ENCODE measurements at places on chromosomes 13 and 19.

DNA sequence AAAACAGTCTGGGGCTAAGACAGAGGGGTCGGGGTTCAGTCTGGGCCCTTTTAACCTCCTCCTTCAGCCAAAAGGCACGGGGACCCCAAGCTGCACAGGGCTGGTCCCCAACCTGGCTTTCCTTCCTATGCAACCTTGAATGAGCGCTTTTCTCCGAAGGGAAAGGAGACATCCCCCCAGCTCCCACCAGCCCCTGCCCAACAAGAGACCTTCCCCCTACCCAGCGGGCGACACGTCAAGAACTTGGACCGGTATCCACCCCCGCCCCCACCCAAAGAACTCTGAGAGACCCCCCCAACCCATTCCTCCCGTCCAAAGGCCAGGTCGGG is 35.0 kb upstream of the NANOS3 start:
- no peak for DNase-seq

DNA sequence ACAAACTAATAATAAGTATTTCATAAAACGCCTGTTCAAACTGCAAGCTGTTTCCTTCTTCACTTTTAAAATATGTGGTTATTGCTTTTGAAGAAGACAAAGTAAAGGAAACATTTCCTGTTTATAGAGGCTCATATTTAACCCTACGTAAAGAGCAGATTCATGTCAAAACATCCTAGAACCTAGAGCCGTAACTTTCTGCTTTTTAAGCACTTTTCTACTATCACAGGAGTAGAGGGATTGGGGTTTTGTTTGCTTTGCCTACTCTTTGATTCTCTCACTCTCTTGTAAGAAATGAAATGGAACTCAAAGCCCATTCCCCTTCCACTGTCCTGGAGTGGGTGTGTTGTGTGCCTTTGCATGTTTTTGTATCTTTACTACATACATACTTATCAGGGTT is 54.0 kb upstream of the GPR183 start:
- DNase-seq: no peak

- DNase-seq: no peak
These were observed 110.5 kb downstream of the COG6 start for GRCh38 chr13:39765801-39766463.

DNA sequence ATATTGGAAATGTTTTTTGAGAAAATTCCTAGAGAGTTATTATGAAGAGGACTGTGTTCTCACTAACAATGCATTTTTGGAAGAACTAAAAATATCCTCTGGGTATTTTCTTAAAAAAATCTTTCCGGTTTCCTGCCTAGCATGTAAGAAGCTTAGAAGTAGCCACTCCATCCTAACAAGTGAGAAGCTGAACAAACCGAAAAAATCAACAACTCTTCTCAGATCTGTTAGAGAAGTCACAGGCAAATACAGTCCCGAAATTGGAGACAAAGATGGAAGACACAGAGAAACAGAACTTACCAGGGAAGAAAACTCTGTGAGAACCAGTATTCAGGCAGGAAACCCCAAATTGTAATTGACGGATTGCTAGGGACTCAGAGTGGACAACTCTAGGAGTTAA is 173.0 kb downstream of the KLF12 start:
- DNase-seq: no peak

GRCh38 chr13:46622630-46623256 is 69.8 kb downstream of the LRCH1 start:
- DNase-seq: no peak

- DNase-seq: no peak
These were observed 49.9 kb downstream of the TBC1D4 start for GRCh38 chr13:75432045-75432444.

DNA sequence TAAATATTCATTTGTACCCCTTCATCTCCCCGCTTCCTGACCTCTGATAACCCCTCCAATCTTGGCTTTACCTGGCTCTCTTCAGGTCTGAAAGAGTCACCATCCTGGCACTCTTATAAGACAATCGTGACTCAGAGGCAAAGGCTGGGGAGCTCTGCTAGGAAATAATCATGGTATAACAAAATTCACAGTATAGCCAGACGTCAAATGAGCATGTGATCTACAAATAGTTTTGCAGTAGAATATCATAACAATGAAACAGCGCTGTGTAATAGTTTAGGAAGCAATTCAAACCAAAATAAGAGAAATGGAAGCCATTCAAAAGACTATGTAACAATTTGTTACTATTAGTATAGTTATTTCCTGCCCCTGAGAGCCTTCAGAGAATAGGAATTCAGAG is 34.2 kb downstream of the RXFP2 start:
- no peak for DNase-seq

DNA sequence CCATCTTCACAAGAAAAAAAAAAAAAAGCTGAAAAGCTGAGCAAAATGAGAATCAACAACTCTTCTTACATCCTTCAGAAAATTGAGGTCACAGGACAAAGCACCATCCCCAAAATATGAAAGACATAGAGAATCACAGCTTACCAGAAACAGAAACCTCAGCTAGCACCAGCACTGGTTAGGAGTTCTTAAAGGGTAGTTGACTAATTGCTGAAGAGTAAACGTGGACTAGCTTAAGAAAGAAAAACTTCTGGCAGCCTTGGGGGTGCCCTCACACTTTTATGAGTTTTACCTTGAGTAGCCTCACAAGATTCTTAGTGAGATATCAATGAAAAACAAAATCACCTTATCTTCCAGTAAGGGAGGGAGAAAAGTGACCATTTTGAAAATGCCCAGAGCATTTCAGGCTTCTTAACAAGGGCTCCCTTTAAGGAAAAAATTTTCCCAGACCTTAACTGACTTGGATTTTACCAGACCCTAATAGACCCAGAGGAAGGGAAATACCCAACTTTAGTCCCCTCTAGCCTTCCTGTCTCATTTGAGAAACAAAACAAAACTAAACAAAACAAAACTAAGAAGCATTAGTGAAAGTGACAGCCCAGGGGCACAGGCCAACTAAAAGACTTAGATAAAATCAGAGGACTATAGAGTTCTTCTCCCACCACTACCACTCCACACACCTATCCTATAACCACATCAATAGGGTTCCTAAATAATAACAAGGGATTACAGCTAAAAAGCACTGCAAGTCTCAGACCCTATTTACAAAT is 888.6 kb downstream of the DIAPH3 start:
- no peak for DNase-seq

DNA sequence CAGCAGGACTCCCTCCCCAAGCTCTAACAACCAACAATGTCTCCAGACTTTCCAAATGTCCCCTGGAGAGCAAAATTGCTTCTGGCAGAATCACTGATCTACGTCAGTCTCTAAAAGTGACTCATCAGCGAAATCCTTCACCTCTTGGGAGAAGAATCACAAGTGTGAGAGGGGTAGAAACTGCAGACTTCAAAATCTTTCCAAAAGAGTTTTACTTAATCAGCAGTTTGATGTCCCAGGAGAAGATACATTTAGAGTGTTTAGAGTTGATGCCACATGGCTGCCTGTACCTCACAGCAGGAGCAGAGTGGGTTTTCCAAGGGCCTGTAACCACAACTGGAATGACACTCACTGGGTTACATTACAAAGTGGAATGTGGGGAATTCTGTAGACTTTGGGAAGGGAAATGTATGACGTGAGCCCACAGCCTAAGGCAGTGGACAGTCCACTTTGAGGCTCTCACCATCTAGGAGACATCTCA is 6.2 kb upstream of the CEACAM5 start:
- no peak for DNase-seq

GRCh38 chr13:98598043-98598442 is 21.1 kb upstream of the STK24 start:
- no peak for DNase-seq

DNA sequence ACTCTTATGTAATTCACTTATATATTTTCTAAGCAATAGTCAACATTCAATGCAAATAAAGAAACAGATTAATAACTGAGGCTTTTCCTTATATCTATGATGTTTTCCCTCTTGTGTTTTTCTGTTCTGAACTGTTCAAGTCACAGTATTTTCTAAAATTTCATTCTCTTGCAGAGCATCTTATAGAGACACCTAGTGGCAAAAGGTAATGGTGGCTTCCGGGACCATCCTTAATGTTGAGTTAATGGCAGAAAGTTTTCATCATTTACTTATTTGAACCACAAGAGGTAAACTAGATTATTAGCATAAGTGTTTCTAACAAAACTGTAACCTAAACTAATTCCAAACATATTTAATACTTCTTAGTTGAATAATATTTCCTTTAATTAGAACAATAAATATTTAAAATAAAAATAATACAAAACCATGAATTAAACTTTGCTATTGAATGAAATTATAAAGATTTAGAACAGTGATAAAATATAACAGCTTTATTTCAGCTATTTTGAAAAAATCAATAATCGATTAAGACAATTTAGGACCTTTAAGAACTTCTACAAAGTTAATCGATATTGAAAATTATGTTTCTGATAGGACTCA is 1.7 kb upstream of the SLITRK5 start:
- no peak for DNase-seq

DNA sequence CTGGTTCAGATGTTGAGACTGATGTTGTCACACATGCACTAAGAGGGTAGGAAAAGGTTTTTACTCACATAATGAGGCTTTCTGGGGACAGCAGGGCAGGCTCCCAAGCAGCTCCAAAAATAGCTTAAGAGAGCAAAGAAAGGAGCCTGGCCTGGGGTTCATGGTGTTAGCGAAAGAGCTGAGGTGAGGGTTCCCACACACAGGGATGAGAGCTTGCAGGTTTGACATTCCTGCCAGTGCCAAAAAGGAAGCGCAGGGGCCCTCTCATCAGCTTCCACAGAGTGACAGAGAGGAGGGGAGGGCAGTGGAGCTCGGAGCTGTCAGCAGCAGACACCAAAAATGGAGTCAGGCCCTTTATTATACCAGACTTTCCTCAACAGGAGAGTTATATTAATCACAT is 65.5 kb upstream of the FAM216B start:
- no peak for DNase-seq

- no peak for DNase-seq
These were observed 94.4 kb downstream of the URI1 start for GRCh38 chr19:30036154-30037129.

DNA sequence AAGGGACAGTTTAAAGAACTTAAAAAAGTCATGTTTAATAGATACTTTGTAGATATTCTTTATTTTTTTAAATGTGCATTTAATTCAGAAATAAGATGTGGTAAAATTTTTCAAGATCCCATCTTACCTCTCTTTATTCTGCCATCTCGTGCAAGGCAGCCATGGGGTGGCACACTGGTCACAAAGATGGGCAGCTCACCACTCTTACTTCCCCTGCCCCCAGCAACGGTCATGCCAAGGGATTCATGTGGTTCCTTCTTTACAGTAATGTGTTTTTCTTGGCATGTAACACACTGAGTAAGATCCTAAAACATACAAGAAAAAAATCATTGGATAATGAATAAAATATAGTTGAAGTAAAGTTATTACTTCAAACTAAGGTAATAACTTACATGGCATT is 64.2 kb downstream of the LNX2 start:
- no peak for DNase-seq

DNA sequence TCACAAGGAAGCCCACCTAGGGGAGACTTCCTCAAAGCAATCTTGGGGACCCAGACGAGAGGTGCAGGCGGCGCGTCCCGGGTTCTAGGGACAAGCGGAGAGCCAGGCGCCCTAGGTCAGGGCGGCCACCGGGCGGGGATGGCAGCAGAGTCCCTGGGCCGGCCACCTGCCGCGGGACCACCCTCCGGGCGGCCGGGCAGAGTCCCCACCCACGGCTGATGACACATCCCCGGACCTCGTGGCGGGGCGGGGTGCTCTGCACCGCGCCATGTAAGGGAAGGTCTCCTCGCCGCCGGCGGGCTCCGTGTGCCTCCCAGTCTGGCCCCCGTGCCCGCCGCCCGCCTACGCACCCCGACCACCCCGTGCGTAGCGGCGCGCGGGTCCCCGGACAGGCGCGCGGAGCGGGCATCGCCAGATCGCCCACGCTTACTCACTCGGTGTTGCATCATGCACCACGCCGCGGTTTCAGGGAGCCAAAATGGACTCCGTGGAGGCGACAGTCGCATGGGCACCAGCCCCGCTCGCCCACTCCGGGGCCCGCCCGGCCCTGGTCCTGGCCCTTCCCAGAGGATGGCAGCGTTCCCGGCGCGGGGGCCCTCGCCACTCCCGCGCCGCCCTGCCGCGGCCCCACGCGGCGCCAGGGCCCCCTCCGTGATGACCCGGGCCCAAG is 643 bp downstream of the SLC7A1 start:
- peak; percentile 44 for DNase-seq

GRCh38 chr13:110625771-110626321 is 10.5 kb downstream of the NAXD start:
- DNase-seq: no peak

- no peak for DNase-seq
These were observed 823 bp upstream of the ZNF567 start for GRCh38 chr19:36686365-36687213.

DNA sequence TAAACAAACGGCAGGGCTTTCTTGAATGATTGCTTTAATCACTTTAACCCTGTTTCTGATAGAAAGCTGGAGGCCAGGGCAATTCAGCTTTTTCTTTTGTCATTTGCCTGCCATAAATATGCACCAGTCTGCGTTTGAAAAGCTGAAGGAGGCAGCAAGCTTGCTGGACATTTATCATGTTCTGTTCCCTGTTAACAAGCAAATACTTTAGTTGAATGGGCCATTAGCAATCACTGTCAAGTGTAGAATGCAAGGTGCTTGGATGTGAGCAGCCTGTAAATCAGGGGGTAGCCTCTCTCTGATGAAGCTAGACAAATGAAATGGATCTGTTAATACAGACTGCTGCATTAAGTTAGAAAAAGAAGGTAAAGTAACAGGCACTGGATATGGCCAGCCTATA is 7.6 kb downstream of the EFNB2 start:
- no peak for DNase-seq

DNA sequence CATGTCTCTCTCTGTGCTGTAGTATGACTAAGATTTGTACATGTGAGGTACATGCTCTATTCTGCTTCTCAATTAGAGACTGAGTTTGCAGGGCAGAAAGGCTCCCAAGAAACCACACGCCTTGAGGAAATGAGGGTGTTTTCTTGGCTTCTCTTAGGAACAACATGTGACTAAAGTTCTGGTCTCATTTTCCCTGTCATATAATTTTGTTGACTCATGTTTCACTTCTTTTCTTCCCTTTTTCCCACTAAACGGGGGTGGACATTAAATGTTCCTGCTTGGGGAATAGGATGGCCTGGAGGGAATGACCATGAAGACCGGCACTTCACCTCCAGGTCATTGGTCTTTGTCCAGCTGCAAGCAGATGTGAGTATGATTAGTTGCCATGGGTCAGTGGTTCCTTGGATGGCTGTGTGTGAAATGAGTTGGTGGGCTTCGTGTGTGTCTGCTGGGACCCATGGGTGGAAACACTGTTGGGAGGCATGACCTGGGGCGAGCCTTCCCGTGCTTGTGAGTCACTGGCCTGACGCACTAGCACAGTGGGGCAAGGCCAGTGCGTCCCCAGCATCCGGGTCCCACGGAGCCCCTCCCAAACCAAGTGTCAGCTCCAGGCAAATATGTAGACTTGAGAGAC is 56.6 kb downstream of the COL4A1 start:
- no peak for DNase-seq
